ENCODE measurements at places on chromosomes 2 and 18.

- DNase-seq: no peak
Measured at GRCh38 chr2:127428057-127428814, 10.0 kb downstream of the PROC start.

GRCh38 chr2:35294636-35295263 lies 1060.8 kb upstream of the CRIM1 start:
- no peak for DNase-seq

DNA sequence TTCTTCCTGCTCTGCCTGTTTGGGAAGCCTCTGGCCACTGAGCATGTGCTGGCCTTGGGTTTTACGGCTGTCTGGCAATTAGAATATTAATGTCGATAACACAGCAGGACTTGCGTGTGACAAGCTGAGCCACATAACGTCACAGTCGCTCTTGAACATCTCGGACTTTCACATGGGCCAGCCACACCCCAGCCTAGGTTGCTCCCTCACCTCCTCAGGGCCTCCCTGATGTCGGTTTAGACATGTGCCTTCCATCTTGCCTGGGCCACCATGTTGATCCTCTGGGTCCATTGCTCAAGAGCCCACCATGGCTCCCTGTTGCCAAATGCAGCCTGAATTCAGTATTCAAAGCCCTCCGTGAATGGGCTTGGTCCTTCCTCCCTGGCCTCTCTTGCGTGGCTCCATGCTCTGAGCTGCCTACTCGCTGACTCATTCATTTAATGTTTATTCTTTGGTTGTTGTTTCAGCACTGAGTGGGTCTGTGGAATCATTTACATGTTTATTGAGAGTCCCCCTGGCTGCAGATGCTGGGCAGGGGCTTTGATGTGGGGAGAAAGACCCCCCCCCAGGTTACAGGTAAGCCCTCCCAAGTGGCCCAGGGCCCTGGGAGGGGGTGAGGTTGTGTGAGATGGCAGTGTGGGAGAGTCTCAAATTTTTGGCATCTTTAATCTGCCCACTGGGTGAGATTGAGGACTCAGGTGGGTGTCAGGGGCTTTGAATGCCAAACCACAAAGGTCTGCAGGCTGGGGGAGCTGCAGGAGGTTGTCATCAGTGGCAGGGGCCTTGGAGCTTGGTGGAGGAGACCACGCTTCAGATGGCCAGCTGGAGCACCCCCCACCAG lies 62.0 kb downstream of the ODC1 start:
- no peak for DNase-seq

DNA sequence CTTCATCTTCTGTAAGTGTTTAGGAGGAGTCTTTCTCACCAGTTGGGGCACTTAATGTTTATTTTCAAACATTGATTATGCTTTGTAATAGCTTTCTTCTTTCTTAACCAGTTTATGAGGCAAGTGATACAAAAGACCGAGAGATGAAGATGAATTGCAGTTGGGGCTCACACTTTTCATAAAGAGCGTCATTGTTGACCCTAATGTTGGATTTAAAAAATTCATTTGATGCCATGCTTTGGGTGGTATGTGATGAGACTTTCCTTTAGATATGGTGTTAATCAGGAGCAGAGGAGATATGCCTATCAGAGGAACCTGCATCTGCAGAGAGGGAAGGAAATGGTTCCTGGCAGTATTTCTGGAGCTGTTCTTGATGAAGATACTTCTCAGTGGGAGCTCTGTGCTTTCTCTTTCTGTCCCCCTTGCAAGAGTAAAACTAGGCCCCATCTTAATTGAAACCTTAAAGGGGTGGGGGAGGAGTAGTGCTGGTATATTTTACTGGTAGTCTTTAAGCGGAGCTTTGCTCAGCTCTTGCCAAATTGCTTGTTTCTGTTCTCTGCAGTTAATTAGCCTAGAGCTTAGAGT lies 2.3 kb downstream of the EML4 start:
- peak; percentile 30 for DNase-seq

DNA sequence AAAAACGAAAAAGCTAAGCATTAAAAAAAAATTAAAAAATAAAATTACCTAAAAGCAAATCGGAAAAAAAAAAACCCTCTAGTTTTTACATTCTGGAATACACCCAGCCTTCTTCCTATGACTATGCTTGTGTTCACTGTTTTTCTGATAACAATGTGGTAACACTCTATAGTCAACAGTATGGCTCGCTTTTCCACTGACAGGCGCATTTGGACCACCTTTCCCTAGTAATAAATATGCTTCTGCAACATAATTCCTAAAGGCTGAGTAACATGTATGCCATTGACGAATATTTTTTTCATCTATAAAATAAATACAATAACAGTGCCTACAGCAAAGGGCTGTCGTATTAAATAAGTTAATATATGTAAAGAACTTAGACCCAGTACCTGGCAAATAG lies 27.9 kb downstream of the NOL10 start:
- DNase-seq: no peak

DNA sequence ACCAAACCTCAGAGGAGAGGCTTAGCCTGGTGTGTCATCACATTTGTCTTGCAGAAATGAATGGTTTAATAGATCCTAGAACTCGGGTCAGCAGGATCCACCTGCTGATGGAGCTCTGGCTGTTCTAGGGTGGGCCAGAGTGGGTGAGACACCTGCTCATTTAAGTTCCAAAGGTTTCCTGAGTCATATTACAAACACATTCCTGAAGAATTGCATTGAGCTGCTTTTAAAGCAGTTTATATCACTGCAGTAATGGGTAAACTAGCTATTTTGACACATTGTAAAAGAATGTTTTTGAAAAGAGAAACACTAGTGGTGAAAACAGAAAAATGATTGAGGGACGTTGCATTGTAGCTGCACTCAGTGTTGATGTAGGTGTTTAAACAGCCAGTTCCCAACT lies 175.3 kb upstream of the TCF4 start:
- DNase-seq: no peak

GRCh38 chr18:22556222-22557167 lies 138.8 kb upstream of the CTAGE1 start:
- DNase-seq: no peak

- no peak for DNase-seq
Measured at GRCh38 chr18:79064228-79064627, 5.0 kb upstream of the ATP9B start.

DNA sequence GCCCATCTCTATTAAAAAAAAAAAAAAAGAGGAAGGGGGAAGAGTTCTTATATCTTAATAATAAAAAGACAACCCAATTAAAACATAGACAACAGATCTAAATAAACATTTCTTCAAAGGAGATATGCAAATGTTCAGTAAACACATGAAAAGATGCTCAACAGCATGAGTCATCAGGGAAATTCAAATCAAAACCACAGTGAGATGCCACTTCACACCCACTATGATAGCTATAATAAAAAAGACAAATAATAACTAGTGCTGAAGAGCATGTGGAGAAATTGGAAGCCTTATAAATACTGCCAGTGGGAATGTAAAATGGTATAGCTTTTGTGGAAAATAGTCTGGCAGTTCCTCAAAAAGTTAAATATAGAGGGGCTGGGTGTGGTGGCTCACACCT lies 61.5 kb upstream of the CYP20A1 start:
- no peak for DNase-seq

- DNase-seq: peak; percentile 76
Measured at GRCh38 chr2:151111599-151112278, 149.9 kb downstream of the RBM43 start.

DNA sequence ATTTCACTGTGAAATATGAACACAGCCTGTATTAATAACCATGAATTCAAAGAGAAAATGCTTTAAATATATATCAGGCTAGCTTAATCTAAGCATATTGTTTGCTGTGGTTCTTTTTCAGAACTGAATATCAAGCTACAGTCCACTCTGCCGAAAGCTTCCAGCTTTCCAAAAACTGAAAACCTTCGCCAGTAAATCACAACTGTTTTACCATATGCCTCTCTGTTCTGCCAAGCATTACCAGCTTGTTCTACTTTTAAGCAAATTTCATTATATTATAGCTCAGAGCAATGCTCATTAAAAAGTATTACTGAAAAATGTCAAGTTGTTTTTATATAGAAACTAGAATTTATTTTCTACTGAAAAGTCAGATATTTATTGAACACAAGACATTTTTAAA lies 277.4 kb downstream of the NRXN1 start:
- no peak for DNase-seq

DNA sequence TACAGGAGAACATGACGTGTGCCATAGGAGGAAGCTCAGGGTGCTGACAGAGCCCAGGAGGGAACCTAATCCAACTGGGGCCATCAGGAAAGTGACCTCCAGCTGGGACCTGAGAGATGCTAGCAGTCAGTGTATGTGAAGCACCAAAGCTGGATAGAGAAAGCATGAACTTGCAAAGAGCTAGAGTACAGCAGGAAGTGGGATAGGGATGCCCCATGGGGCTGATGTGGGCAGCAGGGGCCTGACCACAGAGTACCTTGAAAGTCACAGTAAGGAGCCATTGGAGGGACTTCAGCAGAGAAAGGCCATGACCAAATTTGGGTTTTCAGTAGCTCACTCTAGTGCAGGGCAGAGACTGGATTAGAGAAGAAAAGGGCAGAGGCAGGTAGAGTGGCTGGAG lies 91.6 kb upstream of the TTC39C start:
- DNase-seq: no peak

DNA sequence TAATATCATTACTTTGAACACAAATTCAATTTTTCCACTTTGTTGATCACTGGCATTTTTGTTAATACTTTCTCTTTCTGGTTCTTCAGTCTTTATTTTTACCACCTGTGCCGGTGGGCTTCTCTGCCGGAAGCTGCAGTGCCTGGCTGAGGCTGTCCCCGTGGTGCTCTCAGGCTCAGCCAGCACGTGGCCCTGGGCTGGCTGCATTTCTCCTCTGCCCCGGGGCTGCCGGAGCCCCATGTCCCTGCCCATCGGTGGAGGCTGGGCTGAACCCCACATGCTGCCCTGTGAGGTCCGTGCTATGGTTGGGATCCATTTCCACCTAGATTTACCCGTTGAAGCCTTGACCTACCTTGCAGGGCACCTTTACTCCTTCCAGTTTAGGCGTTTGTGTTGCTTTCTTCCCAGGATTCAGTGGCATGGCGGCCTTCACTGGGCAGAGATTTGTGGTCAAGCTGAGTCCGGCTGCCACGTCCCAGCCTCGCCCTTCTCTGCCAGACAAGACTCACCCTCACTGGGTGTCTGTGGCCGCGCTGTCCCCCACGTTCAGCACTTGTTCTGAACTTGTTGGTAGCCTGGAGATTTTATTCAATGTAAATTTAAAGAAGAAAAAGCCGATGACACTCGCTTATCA lies 12.8 kb upstream of the TMEM18 start:
- no peak for DNase-seq

- DNase-seq: no peak
Measured at GRCh38 chr2:160742667-160743066, 249.1 kb upstream of the RBMS1 start.

DNA sequence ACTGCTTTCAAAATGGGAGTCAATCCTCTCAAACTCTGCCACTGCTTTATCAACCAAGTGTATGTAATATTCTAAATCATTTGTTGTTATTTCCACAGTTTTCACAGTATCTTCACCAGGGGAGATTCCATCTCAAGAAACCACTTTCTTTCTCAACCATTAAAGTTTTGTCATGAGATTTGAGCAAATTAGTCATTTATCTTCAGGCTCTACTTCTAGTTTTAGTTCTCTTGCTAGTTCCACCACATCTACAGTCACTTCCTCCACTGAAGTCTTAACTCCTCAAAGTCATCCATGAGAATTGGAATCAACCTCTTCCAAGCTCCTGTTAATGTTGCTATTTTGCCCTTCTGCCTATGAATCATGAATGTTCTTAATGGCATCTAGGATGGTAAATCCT lies 545.8 kb downstream of the ARHGAP15 start:
- no peak for DNase-seq

- DNase-seq: no peak
Measured at GRCh38 chr2:13686262-13686661, 946.3 kb upstream of the LRATD1 start.

DNA sequence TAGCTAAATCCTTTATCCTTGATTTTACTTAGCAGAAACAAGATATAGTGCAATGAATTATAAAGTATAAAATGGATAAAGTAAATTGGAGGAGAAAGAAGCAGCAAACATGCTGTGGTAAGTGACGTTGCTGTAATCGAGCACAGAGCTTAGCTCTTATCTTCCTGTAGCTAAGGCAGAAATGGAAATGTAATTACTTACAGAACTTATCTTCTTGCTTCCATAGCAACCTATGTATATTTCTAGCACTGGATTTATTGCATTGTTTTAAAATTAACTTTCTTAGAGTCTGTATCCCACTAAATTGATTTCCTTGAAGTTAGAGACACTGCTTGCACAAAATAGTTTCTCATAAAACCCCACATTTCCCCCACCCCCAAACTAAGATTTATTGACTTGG lies 130.6 kb upstream of the MC4R start:
- DNase-seq: no peak

DNA sequence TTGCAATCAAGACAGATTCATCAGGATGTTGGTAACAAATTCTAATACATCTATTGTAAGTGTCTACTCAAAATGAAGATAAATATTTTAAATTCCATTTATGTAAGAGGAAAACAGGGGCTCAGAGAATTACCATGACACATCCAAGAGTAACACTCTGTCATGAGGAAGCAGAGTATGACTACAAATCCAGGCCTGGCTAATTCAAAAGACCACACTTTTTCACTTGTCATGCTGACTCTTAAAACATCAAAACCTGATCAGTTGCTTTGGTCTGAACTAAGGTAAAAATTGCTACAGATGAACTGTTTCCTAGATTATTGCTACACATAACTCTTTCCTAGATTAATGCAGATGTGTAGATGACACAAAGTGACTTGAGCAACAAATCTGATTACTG lies 880.6 kb downstream of the TSN start:
- no peak for DNase-seq

DNA sequence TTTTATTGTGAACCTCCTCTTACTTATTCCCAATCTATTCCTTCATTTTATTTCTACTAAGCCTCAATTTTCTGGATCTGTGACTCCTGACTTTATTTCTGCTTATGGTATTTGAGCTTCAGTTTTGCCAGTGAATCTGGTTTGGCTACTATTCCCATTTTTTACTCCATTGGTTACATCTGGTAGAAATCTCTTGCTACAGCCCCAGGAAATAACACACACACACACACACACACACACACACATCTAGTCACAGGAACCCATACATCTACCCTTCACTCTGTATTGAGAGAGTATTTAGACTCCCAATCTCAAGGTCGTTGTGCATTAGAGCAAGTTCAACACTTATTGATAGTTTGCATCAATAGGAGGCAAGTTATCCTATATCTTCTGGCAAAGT lies 37.0 kb upstream of the GALNT5 start:
- DNase-seq: no peak

- DNase-seq: no peak
Measured at GRCh38 chr2:78301166-78301789, 724.2 kb upstream of the REG3G start.

DNA sequence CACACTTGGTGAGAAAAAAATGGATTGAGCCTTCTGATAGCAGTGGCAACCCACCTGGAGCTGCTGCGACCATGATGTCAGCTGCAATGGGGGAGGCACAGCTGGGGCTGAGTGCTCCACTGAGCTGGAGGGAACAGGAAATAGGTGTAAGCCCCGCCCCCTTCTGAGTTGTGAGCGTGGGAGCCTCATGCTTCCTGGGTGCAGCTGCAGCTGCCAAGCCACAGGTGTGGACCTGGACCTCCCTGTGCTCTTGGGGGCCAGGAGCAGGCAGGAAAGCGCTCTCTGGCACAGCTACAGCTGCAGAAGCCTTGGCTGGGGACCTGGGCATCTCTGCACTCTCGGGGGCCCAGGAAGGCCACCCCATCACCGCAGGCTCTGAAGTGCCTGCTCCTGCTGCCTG lies 970.6 kb downstream of the DCDC2C start:
- no peak for DNase-seq

GRCh38 chr2:46270384-46270783 lies 26.8 kb upstream of the EPAS1 start:
- DNase-seq: no peak

GRCh38 chr18:55550471-55550870 lies 37.5 kb downstream of the TCF4 start:
- DNase-seq: no peak

Measured in GM23338 (cell line).